ENCODE measurements at places on chromosomes 5 and 9. TPM values are rescaled to one million over a fixed set of nuclear protein-coding genes. Genes with fewer than 3 reads are reported as not detected.

DNA sequence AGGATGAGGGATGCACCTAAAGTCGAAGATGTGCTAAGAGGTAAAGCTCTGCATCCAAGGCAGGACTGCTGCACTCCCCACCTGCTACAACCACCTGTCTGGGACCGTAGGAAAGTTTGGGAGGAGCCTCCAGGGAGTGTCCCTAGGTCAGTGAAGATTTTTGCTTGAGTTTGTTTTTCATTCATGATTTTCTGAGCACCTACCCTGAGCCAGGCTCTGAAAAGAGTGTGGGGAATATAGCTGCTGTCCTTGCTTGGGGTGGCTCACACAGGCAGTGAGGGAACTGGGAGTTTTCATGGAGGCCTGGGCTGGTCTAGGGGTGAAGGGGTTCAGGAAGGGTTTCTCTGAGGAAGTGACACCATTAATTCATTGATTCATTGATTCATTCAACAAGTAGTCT is 48.9 kb downstream of the SAR1B start:
- no peak for DNase-seq

ADAMTS6 gene
- polyA plus RNA-seq: 0.89 TPM

GRCh38 chr9:129006328-129007034 is 21.6 kb downstream of the SH3GLB2 start:
- DNase-seq: no peak

DNA sequence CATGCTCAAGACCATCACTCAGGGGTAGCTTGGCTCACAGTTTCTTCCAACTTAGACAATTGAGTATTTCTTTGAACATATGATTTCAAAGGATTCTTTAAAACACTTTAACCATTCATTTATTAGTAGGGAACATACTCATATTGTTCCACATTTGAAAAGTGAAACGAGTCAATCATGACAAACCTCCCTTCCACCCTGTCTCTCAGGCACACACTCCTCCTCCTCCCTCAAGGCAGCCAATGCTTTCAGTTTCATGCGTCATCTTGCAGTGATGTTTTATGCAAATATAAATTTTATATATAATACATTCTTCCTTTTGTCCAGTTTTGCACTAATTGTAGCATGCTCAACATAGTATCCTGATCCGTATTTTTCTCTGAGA is 126.0 kb upstream of the BOD1 start:
- DNase-seq: no peak

Measured in forelimb muscle (tissue), 1 donor.